ENCODE measurements at places on chromosomes 7 and 10.
A peak's percentile ranks its signal among the peaks of the same experiment; 100 is the strongest.

- DNase-seq: no peak
Measured at GRCh38 chr7:73622909-73623797, 1.2 kb downstream of the MLXIPL start.

DNA sequence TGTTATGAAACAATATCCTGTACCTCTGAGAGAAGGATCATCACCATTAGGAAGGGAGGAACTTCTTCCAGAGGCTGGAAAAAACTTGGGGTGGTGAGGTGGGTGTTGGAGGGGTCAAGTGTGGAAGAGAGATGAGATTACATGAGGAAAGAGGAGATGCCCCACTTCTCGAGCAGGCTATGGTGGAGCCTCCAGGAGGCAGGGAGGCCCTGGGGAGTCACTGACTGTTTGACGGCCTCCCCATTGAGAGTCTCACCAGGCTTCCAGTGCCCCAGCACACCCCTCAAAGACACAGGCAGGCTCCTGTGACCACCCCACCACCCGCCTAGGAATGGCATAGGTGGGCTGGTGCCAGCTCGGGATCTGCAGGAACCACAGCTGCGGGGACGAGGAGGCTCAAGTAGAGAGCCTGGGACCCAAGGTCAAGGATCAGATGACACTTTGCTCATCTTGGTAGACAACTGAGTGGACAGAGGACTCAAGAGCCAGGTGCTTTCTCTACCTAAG is 185.3 kb upstream of the GDF10 start:
- no peak for DNase-seq

- no peak for DNase-seq
Measured at GRCh38 chr10:50851884-50852671, 33.3 kb downstream of the A1CF start.

DNA sequence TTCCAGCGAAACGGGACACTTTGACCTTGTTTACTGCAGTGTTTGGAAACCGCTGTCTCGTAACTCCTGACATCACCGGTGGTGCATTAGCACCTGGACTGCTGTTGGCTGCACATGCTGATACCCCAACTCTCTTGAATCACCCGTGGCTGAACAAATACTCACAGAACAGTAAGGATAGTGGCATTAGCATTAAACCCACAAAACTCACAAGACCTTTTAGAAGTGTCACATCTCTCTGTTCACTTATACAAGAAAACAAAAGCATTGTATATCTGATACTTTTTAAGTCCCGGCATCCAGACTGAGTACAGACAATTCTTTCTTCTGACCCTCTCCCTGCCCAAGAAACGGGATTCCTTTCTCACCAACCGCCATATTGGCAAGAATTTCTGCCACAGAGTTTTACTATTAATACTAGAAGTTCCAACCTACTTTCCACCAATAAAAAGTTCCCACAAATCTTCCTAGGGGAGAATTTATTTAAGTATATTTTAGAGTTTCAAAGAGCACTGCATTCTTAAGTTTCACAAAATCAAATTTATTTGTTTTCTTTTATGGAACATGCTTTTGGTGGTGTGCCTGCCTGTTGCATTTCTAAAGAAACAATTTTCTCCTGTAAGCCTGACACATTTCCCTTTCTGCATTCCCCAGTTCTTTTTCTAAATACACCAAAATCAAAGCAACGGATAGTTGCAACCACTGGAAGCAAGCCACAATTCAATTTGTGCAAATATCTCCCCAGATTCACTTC is 208.4 kb upstream of the KLF14 start:
- no peak for DNase-seq

GRCh38 chr7:116572036-116572435 is 47.2 kb downstream of the CAV1 start:
- no peak for DNase-seq

GRCh38 chr7:22332461-22332870 is 24.5 kb downstream of the RAPGEF5 start:
- peak; percentile 21 for DNase-seq

GRCh38 chr10:131442271-131442670 is 130.8 kb upstream of the TCERG1L start:
- no peak for DNase-seq

- no peak for DNase-seq
Measured at GRCh38 chr7:99767662-99768061, 16.3 kb downstream of the CYP3A4 start.

DNA sequence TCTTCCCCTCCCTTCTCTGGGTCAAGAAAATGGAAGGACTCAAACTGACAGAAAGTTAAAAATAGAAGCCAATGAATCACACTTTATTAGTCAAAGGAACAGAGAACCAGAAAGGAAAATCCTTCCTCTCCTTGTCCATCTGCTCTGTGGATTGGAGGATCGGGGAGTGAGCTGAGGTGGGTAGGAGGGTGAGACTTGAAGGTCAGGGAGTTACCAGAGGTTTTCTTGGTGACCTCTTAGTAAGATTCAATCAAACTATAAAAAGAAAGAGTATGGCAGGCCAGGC is 12.2 kb downstream of the TLX1 start:
- no peak for DNase-seq

GRCh38 chr7:132400561-132401142 is 175.6 kb downstream of the PLXNA4 start:
- no peak for DNase-seq

Data from NCI-H774 (cell line).